ENCODE measurements at places on chromosomes 5 and 9.
A peak's percentile ranks its signal among the peaks of the same experiment; 100 is the strongest.

GRCh38 chr5:154395407-154396106 lies 50.2 kb upstream of the SAP30L start:
- DNase-seq: no peak

- DNase-seq: no peak
Observed at GRCh38 chr5:109016300-109016699, 268.6 kb downstream of the FER start.

DNA sequence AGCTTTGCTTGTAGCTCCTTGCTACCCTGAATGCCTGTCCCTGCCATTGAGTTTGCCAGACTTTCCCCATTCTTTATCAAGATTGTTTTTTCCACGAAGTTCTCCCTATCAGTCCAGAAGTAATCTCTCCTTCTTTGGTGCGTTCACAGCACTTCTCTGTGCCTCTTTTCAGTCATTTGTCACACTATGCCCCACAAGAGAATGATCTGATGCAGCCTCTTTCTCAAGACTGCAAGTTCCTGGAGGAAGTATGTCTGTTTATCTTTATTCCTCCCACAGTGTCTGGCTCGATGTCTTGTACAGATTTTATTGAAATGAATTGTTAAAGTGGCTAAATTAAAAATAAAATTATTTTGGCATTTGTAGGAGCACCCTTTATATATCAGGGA lies 99.3 kb downstream of the CCDC192 start:
- DNase-seq: no peak

DNA sequence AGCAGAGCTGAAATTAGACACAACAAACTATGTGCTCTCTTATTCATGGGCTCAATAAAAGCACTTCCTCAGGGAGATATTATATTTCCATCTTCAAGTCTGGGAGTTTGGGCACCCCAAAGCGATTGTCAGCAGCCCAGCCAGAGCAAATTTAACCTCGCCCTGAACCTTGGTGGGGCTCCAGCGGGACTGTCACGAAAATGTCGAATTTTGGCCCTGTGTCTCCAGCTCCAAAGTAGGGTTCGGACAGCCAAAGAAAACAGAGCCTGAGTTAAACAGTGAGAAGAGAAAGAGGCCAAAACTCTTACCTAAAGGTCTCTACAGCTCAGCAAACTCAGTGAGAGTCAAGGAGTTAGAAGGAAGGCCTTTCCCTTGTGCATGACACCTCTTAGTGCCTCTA lies 432.9 kb downstream of the SPATA31D1 start:
- no peak for DNase-seq

GRCh38 chr5:58860680-58861079 lies 277.8 kb downstream of the RAB3C start:
- no peak for DNase-seq

- no peak for DNase-seq
Observed at GRCh38 chr9:121584421-121584820, 67.0 kb upstream of the DAB2IP start.

DNA sequence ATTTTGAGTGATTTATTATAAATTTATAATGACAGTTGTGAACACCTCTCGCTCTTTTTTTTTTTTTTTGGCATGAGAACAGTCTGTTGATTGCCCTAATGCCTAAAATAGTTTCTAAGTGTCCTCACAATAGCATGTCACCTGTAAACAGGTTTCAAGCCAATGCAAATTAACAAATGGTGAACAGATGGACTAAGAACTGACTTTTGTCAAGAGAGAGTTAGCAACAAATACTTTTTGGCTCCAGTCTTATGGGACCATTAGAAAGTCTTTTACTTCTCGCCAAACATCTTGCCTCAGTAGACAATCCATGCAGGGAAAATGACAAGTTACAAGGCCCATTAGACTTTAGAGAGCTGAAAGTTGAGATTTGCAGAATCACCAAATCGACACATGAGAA lies 67.8 kb downstream of the MED27 start:
- no peak for DNase-seq

DNA sequence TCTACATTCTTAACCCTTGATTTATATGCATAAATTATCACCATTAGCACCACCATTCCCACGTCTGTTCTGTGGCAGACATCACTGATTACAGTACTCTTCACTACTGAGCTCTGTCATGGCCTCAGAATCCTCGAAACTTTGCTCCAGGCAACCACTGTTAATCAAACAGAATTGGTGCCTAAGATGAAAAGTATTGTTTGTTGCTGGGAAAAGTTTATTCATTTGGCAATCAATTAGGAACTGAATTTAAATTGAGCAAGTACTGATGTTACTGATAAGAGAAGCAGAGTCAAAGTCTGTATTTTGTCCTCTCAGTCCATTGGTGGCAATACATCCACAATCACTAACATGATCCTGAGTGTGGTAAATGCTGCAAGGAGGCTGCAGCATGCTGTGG lies 12.8 kb downstream of the SLC1A1 start:
- no peak for DNase-seq

DNA sequence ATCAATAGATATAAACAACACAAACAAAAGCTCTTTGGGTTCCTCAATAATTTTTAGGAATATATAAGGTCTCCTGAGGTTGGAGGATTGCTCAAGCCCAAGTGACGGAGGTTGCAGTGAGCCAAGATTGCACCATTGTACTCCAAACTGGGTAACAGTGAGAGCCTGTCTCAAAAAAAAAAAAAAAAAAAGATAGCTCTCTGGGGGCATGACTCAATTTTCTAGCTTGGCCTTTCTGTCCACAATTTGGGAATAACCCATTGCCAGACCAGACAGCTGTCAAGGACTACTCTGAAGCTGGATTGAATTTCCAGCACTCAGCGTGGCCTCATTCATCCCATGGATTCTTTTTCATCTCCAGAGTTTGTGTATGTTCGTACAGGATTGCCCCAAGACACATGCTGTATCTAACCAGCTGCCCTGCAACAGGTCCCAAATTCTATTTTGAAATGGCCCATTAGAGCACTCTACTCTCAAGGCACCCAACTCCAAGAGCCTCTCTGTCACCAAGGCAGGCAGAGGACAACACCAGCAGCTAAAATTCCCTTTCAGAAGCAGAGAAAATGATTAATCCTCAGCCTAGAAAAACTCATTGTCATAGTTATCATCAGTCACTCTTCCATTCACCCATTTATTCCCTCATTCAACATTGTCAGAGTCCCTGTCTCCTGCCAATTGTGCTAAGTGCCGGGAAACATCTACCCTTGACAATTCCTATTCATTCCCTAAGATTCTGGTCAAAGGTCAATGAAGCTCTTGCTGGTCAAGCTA lies 8.7 kb downstream of the FAM193B start:
- no peak for DNase-seq

GRCh38 chr5:159548517-159548916 lies 218.2 kb upstream of the IL12B start:
- no peak for DNase-seq

DNA sequence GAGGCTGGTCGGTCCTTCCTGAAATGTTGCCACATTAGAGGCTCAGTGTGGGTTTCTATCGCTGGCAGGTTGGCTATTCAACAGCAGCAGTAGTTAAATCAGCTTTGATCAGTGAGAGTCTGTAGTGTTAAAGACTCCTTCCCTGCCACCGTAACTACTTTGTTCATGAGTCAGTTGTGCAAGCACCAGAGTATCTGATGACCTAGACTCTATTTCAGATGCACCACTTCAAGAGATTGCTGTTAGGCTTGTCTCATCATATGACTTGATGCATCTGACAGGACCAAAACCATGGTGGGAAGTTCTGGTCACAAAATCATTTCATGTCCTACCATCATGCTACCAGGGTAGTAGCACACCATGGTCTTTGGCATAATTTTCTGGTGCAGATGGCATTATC lies 482.7 kb upstream of the MPDZ start:
- DNase-seq: no peak

DNA sequence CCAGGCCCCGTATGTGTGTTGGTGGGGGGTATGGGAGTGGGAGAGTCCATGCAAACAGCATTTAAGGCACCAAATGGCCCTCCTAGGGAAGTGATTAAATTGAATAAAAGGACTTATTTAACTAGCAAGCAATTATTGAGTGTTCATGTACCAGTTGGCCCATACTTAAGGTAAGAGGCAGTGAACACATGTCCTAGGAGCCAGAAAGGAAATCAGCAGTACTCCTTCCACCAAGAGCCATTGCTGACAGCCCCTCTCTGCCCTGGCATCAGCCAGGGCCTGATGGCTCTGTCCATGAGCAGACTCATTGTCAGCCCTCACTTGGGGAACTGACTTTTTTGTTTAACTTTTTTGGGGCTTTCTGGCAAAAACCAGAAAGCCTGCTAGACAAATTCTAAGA lies 10.4 kb upstream of the SHROOM1 start:
- no peak for DNase-seq

DNA sequence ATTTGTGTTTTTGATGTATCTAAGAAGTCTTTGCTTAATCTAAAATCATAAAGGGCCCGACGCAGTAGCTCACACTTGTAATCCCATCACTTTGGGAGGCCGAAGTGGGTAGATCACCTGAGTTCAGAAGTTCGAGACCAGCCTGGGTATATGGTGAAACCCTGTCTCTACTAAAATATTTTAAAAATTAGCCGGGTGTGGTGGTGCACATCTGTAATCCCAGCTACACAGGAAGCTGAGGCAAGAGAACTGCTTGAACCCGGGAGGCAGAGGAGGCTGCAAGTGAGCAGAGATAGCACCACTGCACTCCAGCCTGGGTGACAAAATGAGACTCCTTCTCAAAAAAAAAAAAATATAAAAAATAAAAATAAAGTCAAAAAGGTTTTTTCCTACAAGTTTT lies 9.6 kb downstream of the IL6ST start:
- DNase-seq: peak; percentile 45

GRCh38 chr9:134178768-134179551 lies 14.6 kb upstream of the RNU6ATAC start:
- no peak for DNase-seq

DNA sequence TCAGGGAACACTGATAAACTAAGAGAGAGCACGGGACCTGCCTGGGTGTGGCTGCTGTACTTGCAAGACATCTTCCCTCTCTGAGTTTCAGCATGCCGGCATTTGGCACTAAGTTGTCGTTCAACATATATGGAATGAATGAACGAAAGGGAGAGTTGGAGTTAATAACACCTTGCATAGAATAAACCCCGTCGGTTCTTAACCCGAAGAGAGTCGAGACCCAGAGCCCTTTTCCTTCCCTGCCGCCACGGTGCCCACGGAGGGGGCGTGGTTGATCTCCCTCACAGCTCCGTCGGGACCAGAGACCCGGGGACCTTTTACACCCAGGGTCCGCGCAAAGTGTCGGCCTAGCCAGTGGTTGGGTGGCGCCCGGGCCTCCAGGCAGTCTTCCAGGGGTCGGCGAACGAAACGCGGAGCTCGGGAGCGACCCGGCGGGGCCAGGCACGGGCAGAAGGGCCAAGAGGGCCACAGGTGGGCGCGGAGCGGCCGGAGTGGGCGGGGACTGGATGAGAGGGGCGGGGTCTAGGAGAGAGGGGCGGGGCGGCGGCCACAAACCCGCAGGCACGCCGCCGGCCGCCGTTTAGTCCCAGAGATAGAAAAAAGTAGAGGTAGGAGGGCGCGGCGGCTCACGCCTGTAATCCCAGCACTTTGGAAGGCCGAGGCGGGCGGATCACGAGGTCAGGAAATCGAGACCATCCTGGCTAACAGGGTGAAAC lies 735 bp upstream of the RPL26L1 start:
- peak; percentile 48 for DNase-seq

DNA sequence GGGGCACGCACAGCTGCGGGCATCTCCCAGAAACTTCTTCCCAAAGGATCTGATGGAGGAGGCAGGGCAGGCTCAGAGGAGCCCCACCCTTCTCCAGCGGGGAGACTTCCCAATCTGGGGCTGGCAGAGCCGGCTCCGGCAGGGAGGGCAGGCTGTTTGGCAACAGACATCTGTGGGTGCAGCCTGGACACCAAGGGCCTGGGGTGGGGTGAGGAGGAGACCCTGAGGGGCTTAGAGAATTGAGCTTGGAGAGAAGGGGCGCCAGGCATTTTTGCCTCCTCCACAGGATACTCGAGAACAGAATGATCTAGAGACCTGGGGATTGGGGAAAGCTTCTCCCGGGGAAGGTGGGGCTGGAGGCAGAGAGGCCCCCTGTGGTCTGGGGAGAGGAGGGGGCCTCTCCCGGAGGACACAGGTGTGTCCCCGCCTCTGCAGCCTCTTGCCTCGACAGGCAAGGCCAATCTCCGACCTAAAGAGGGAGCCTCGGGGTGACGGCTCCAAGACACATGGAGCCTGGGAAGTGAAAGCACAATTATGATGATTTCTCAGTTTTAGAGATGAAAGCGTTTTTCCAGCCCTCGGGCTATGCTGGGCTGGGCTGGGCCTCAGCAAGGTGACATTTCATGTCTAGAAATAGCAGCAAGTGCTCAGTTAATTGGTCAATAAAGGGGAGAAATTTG lies 8.4 kb downstream of the LHX3 start:
- no peak for DNase-seq

Measured in T-helper 2 cell (primary cell).